ENCODE measurements at places on chromosomes 12 and 14.

DNA sequence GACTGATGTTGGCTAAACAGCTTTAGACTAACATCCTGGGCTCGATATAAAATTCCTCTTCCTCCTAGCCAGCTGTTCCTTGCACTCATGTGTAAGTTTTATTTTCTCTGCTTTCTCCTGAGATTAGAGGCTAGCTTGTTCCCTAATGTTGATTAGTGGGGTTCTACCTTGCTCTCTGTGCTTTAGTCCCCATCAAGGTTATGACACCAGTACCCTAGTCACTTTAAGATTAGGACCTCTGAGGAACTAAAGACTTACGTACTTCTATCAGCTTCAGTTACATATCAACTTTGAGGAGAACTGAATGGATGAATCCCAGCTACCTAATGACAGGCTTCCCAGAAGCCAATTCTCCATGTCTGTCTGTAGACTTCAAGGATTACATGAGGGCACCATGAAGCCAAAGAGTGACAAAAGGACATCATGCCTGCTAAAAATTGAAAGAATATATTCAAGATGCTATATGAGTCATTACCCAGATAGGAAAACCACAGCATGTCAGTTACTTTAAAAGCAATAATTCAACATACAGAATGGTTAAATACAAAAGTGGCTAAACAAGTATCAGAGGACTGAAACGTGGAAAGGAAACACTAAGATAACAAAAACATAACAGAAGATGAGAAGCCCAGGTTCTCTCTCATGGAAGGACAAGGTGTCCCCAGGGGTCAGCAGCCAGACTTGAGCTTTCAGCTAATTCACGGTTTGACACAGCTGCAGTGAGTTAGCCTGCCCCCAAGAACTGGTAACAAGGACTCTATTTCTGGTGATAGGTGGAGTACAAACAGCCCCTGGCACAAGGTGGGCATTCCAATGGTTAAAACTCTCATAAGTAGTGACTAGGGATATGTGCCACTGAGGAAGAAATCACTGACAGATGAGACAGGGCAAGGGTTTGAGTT is 20.4 kb downstream of the ADAM20 start:
- no peak for DNase-seq

DNA sequence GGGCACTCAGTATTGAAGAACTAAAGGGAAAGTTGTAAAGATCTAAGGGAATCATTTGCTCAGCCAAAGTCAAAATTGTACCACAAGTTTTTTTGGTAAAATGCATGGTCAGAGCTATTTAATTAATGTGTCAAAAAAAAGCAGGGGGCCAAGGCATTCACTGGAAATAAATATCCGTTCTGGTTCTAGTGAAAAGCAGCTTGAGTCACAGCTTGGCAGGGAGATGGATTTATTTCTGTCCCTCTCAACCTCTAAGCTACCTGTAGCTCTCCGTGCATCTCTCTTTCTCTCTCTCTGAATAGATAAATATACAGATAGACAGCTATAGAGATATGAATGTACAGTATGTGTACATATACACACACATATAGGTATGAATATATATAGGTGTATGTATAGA is 554.4 kb upstream of the TMEM132C start:
- no peak for DNase-seq

- peak; percentile 38 for DNase-seq
These were observed 58.9 kb upstream of the FBXO33 start for GRCh38 chr14:39491134-39491571.

DNA sequence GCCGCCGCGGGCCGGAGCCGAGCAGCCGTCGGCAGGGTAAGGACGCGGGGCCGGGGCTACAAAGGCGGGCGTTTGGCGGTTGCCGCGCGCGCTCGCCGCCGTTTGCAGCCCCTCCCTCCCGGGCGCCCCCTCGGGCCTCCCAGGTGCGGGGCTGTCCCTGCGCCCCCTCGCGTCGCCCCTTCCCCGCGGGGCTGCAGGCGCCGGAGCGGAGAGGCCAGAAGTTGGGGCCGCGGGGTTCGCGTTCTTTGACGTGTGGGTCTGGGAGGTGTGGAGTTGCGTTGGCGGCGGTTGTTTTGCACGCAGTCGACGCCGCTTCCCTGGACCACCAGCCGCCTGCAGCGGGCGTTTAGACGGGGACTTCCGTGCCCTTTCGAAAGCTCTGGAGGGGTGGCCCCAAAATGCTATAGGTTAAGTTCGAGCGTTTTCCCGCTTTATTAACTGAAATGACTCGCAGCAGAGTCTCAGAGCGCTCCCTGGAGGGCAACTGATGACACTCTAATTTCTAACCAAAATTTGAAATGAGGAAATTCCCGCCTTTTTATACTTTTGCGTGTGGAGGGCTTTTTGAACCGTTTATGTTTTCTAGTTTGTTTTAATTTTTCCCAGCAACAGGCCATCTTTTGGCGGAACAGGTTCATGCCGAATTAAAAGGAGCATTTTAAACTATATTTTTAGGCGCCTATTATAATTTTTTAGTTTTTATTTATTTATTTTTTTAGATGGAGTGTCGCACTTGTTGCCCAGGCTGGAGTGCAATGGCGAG is 902 bp downstream of the TMPO start:
- DNase-seq, result peak; percentile 79

- no peak for DNase-seq
These were observed 337.5 kb upstream of the PDE3A start for GRCh38 chr12:20030826-20031225.

DNA sequence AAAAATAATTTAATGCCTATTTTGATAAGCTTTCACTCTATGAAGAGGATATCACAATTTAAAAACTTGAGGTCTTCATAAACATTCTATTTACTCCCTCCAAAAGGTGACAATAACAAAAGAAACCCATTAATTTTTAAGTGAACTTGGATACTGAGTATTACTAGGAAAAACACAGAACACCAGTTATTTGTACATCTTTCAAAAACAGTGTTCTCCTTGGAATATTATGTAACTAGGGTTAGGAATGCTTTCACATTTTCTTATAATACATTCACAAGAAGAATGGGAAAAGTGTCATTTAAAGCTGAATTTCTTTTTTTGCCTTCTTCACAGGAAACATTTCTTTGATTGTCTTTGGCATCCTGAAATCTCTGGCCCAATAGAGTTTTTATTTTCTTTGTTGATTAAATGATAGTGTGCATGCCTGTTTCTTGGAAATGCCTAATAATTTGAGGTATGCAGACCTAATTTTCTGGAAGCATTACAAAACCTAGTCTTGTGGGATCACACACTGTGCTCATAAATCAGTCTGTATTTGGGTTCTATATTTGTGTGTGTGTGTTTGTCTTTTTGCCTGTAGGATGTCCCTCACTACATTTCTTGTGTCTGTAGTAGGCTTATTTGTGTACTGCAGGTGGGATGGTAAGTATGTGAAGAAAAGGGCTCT is 76.5 kb downstream of the WNK1 start:
- peak; percentile 41 for DNase-seq

DNA sequence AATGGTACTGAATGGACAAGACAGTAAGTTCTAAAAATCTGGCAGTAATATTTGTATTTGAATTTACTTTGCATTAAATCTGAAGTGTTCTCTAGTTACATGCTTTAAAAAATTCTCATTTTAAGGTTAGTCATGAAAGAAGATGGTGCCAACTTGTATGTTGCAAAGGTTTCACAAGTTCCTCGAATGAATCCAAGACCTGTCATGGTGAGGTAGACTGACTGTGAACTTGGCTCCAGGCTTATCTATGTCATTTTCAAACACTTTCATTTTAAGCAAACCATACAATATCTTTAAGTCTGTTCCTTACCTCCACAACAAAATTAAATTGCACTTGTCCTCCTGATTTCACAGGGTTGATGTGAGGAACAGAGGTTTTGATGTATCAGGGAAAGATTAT is 23.4 kb downstream of the CLEC2D start:
- DNase-seq, result no peak

GRCh38 chr12:124539084-124540041 is 28.0 kb downstream of the NCOR2 start:
- DNase-seq, result no peak

- peak; percentile 25 for DNase-seq
These were observed 173.8 kb upstream of the MIS18BP1 start for GRCh38 chr14:45426685-45427282.

DNA sequence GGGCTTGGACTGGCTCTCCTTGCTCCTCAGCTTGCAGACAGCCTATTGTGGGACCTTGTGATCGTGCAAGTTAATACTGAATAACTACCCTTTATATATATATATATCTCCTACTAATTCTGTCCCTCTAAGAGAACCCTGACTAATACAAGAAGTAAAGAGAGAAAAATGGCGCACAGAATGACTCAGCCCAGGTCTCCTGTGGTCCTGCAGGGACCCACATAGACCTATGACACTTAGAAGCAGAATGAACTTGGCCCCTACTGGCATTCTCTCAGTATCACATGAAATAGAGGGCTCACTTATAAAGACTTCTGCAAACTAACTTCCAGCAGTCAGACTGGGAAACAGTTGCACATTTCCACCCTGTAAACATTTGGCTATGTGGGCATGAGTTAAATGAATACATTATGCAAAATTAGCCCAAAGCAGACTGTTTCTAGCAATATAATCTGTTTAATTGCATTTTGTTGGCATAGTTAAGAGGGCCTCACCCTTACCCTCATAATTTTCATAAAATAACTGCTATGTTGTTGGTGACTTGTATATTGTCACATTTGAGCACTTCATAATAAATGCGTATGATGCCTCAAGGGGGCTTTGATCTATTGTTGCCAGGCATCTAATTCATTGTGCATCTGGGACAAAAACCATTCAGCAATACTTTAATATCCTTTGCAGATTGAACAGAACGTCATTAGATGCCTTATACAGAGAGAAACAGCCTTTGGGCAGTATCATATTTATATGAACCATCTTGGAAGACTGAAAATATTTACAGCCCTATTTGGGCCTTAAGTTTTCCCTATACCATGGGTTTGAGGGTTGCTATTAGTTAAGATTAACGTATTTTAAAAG is 349.7 kb upstream of the DIO2 start:
- DNase-seq, result no peak

GRCh38 chr12:26736563-26737486 is 96.2 kb downstream of the ITPR2 start:
- DNase-seq, result no peak

GRCh38 chr14:100834082-100834793 is 8.3 kb downstream of the MEG3 start:
- no peak for DNase-seq

All from AG10803 (cell line).